ENCODE measurements at places on chromosomes 6 and 20. TPM values are rescaled to one million over a fixed set of nuclear protein-coding genes. Genes with fewer than 3 reads are reported as not detected.

DNA sequence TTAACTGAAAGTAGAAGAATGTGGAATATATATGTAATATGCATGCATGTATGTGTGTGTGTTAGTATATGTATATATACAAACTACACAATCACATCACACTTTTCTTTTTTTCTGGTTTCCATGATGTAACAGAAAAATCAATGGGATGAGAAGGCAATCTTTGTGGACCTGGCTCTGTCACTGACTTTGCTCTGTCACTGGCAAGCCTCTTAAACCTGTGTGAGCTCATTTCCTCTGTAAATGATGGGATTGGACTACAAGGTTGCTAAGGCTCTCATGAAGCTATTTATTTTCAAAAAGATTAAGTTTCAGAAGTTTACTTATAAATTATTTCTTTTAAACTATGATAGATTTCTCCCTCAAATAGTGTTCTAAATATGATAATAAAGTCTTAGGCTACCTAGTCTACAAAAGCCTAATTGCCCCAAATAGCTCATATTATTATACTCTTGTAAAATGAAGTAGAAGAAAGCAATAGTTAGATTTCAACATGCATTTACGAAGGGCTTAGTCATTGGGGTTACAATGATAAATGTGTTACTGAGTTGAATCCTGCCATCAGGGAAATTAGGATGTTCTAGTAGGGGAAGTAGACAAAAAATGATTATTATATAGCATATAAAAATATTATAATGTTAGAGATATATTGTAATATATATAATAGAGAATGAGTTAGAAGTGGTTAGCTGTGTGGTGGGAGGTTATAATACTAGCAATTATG, 129.3 kb downstream of the AFG1L start:
- DNase-seq: no peak

GRCh38 chr20:46682063-46682821, 7.0 kb downstream of the TP53RK start:
- DNase-seq: no peak

- no peak for DNase-seq
Observed at GRCh38 chr6:138972226-138972665, 15.8 kb downstream of the REPS1 start.

DNA sequence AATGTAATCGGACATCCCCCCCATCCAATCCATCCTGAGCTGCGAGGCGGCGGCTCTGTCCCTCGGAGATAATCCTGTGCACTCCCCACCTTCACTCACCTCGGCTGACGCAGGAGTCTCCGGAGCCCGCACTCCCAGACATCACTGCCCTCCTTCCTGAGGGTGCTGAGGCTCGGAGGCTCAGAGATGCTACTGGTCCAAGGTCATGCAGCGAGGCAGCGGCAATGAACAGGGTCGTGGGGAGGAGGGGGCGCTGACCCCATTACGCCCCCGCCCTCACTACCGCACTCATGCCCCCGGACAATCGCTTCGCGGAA, 485 bp downstream of the ADISSP start:
- no peak for DNase-seq

GRCh38 chr6:49097116-49097515, 365.9 kb downstream of the MMUT start:
- no peak for DNase-seq

DNA sequence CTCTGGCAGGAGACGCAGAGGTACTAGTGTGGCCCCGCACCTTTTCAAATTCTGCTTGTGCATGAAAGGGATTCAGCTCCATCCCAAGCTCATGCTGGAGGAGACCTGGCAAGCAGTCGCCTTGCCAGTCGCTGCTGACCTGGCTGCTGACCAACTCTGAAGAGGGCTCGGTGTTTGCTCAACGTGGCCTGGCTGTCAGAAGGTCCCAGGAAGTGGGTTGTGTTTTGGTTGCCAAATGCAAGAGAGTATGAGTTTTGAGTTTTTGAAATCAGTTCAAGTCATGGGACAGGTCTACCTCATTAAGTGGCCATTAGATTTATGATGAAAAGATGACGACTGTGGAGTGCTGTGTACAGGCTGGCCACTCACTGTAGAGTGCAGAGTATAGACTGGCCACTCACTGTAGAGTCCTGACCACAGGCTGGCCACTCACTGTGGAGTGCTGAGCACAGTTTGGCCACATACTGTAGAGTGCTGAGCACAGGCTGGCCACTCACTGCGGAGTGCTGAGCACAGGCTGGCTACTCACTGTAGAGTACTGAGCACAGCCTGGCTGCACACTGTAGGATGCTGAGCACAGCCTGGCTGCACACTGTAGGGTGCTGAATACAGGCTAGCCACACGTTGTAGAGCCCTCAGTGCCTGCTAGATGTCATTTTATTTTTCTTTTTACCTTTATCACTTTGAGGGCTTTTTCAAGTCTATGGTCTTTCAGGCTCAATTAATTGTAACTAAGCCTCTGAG, 193.9 kb downstream of the ZNF217 start:
- DNase-seq: peak; percentile 13

DNA sequence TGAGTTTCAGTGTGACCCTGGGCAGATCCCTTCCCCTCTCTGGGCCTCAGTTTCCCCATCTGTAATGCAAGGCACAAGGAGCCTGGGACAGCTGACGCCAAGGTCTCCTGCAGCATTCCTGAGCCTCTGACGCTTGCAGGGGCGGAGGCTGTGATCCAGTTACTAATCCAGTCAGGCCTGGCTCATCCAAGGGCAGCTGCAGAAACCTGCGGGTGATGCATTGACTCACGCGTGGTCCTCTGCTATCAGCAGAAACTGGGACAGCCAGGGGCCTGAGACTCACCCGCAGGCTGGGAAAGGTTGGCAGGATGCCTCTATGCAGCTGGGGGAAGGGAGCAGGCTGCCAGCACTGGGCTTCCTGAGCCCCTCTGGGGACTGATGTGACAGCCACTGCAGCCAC, 65.0 kb upstream of the SIRPA start:
- DNase-seq: peak; percentile 50

DNA sequence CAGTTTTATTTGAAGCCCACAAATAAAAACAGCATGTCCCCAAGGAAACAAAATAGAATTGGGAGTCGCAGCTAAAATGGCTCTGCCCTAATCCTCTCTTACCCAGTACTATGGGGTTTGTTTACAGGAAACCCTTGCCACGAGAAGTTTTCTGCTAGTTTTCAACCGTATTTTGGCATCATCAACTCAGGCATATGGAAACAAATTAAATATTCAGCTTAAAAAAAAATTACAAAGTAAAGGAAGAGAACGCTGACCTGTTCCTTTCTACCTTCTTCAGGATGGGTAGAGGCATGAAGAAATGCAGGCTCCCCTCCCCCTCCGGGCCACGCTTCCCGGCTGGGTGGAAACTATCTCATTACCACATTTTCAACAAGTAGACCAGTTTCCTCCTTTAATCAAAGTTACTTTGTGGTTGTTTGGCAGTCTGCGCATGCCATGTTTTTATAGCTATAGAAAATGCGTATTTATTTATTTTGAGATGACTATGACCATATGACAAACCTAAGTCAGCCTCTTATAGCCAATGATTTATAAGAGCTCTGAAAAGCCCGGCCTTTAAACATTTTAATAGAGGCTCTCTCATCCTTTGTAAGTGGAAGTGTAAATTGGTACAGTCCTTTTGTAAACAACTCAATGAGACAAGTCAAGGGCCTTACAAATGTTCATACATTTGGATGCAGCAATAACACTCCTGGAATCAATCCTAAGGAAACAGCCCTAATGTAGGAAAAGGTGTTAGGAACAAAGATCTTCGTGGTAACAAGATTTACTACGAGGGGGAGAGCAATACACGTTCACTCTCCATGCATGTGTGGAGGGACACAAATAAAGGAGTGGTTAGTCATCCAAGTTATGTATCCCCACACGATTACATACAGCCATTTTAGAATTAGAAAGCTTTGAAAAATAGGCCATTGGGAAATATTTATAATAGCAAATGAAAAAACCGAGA, 16.1 kb upstream of the ZNF217 start:
- DNase-seq: no peak

DNA sequence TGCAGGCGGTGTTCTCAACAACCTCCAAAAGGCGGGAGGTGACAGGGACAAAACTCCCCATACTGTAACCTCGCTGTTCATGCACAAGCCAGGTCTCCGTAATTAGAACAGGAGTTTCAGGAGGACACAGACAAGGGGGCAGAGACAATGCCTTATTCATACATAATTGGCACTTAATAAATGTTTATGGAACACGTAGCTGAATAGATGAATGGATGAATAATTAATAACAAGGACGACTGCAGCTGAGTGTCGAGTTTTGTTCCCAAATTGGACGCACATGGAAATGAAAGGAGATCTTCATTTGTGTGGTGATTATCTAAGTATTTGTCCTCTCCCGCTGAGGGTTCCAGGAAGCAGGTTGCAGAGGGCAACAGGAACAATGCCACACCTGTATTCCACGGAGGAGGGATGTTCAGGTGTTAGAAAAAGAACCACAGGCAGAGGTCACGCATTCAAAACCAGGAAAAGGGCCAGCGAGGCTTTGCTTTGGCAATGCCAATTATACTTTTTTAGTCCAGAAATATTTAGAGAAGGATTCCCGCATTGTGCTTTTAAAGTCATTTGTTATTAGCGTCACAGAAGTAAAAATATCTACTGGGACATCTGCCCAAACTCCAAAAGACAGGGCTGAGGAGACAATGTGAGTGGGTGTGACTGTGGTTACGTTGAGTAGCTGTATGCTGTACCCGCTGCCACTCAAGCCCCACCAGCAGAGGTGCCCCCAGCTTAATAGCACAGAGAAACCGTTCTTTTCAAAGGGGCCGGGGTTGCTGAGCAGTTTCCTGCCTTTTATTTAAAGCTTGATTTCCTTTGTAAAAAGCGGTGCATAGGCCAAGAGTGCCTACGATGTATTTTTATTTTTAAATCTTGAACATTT, 123.3 kb downstream of the PXDC1 start:
- DNase-seq: no peak

- DNase-seq: no peak
Observed at GRCh38 chr20:53948383-53949318, 121.7 kb downstream of the BCAS1 start.

DNA sequence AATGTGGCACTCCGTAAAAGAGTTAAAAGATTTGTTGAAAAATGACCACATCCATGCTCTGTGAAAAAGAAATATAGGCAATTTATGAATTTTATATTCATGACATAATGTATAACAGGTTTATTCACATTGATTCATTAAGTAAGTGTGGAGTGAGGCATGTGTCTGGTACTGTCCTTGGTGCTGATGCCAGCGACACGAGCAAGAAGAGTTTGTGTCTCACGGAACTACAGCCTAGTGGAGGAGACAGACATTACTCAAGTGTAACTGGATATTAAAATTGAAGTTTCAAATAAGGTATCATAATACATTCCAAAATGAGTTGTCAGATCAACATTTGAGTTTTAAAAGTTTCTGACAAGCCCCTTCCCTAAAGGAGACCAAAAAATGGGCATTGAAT, 158.2 kb upstream of the PRND start:
- peak; percentile 3 for DNase-seq

DNA sequence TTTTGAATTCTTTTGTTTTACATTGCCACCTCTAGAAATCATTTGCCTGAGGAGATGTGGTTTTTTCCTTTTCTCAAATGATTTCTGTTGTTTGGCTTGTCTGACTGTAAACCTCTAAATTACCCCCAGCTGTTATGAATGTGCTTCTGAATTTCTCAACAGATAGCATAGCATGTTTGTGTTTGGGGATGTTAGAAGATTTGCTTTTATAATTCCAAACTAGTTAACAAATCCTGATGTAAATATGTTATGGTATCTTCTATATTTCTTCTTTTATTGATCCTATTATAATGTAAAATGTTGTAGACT, 31.6 kb upstream of the EZR start:
- DNase-seq: no peak

DNA sequence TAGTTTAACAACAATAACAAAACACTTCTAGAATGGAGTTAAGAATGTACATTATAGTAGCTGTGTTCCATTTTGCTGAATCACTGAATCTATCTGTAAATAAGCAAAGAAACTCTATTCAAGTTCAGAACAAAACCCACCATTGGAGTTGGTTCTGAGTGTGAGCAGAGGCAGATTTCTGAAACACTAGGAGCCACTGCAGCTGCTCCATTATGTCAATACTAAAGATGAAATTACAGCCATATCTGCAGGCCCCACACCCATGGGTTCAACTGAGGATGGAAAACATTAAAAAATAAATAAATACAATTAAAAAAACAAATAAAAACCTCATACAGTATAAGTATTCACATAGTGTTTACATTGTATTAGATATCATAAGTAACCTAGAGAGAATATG, 91.0 kb downstream of the REPS1 start:
- DNase-seq: no peak

GRCh38 chr6:104537180-104537579, 322.5 kb downstream of the HACE1 start:
- no peak for DNase-seq

DNA sequence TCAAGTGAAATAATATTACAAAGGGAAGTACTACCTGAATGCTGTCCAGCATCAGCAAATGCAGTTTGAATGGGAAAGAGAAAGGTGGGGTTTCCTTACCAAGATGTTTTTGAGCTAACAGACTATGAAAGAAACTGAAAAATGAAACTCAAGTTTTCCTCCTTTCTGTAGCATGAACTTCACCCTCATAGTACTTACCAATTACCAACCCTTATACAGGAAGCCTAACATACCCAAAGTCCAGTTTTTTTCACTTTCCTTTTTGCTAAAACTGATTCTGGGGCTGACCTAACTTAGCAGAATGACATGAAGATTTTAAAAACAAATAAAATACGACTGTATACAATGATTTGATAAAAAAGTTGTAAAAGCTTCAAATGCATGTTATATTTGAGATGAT, 5.2 kb downstream of the ZNFX1 start:
- DNase-seq: no peak

- no peak for DNase-seq
Observed at GRCh38 chr20:53829724-53830521, 236.3 kb upstream of the ZNF217 start.

GRCh38 chr6:168315596-168315995, 4.0 kb downstream of the DACT2 start:
- no peak for DNase-seq

- DNase-seq: no peak
Observed at GRCh38 chr6:80641591-80641990, 535.1 kb downstream of the BCKDHB start.

- no peak for DNase-seq
Observed at GRCh38 chr20:19021406-19022117, 190.9 kb upstream of the SLC24A3 start.

- DNase-seq: no peak
Observed at GRCh38 chr20:47870475-47870874, 85.2 kb upstream of the SULF2 start.

- DNase-seq: peak; percentile 26
Observed at GRCh38 chr6:42532038-42532669, 31.7 kb upstream of the UBR2 start.

The KATNA1 gene
- total RNA-seq: 4.3 TPM

The RAB5IF gene
- 42.0 TPM for total RNA-seq

The HLA-DQB1 gene
- total RNA-seq: 1.6 TPM

The ADGRG6 gene
- total RNA-seq: 7.5 TPM

The MANEA gene
- total RNA-seq: 2.6 TPM

The C6orf52 gene
- total RNA-seq: not detected

The ZC2HC1B gene
- not detected for total RNA-seq

The TTLL9 gene
- total RNA-seq: 0.52 TPM

The C6orf15 gene
- total RNA-seq: not detected

The RIN2 gene
- total RNA-seq: 20.4 TPM

The GLYATL3 gene
- total RNA-seq: not detected

Data from body of pancreas (tissue), 4 donors.